A549 treated with CpdA at 1 μM for 4 hours (cell line): ENCODE measurements at places on chromosomes 3 and 15. TPM values are rescaled to one million over a fixed set of nuclear protein-coding genes. Genes with fewer than 3 reads are reported as not detected.

Gene GOLGA8O
- 0.21 to 0.50 TPM (median 0.29 TPM) in 5 replicates for total RNA-seq

Gene CNTN3
- total RNA-seq, result not detected in 5 replicates

Gene SPESP1
- total RNA-seq, result not detected in 5 replicates

Gene CORO2B
- 2.7 to 4.8 TPM (median 3.7 TPM) in 5 replicates for total RNA-seq

Gene ZPLD1
- total RNA-seq, result 0.02 TPM in 1 of 5 replicates, not detected in the others

Gene PLA1A
- total RNA-seq, result 0.33 to 0.50 TPM (median 0.37 TPM) in 4 of 5 replicates, not detected in the other
